LHCN-M2 (cell line): ENCODE measurements at places on chromosomes 11 and 22. TPM values are rescaled to one million over a fixed set of nuclear protein-coding genes. Genes with fewer than 3 reads are reported as not detected.

MCAT gene
- 21.1 and 21.7 TPM in 2 replicates for total RNA-seq

DNA sequence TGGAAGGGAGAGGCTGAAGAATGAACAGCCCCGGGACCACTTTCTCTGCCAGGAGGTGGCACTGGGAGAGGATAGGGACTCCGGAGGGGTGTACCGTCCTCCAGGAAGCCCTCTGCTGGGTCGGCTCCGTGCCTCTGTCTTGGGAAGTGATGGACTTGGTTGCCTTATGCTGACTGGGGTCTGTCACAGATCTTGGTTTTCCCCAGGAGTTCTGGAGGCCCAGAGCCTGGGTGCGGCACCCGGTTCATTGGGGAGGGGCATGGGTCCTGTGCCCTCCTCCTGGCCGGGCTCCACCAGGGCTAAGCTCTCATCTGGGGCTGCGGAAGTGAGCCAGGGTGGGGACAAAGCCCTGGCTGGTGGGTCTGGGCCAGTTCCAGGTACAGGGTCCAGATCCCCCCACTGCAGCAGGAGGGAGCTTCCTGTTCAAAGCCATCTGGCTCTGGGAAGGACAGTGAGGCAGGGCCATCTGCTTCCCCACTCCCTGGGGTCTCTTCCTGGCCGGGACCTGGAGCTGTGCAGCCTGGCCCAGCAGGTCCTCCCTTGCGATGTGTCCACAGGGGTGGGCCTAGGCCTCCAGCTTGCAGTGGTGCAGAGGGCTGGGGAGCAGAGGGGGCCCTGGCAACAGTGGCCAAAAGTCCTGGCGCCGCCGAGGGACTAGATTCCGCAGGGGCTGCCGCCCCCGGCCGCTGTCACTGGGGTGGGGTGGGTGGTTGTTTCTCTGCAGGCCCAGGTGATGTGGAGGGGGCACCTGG, 1.1 kb upstream of the AP2A2 start:
- DNase-seq = no peak

GRCh38 chr11:3000032-3000961, 8.2 kb upstream of the NAP1L4 start:
- no peak for DNase-seq

- DNase-seq = no peak
These were observed 1.3 kb downstream of the C11orf42 start for GRCh38 chr11:6206456-6207180.

- DNase-seq = no peak
These were observed 134.1 kb downstream of the SLC17A6 start for GRCh38 chr11:22472306-22472705.

DNA sequence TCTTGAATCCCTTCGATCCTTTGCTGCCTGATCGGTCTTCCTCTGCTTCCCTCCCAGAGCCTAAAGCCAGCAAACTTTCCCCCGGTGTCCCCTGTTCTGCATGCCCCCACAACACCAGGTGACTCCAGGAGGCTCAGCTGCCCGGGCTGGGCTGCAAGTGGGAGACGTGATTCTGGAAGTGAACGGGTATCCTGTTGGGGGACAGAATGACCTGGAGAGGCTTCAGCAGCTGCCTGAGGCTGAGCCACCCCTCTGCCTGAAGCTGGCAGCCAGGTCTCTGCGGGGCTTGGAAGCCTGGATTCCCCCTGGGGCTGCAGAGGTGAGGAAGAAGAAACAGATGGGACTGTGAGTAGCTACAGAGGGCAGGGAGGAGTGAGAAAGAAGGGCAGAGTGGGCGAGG, 3.6 kb downstream of the NHERF4 start:
- no peak for DNase-seq

OR8K3 gene
- not detected in 2 replicates for total RNA-seq

GRCh38 chr11:66907751-66908630, 50.2 kb downstream of the PC start:
- no peak for DNase-seq
